Adrenal gland (tissue), 19 donors: ENCODE measurements at places on chromosomes 11 and 22. TPM values are rescaled to one million over a fixed set of nuclear protein-coding genes. Genes with fewer than 3 reads are reported as not detected.

The PTGDR2 gene
- not detected for total RNA-seq

The ARHGAP8 gene
- total RNA-seq = 17.8 TPM

The IGLL1 gene
- not detected for total RNA-seq

The TESMIN gene
- total RNA-seq = 2.2 TPM

The NAGA gene
- 17.5 TPM for total RNA-seq

The SCN3B gene
- 5.0 TPM for total RNA-seq

The ARHGAP20 gene
- total RNA-seq = 4.0 TPM

The ANKRD13D gene
- total RNA-seq = 42.2 TPM

The MYRF gene
- total RNA-seq = 1.1 TPM

The NLRP14 gene
- total RNA-seq = 0.11 TPM

The ACRV1 gene
- total RNA-seq = not detected

The DDX25 gene
- not detected for total RNA-seq

The MS4A3 gene
- not detected for total RNA-seq

The KREMEN1 gene
- total RNA-seq = 21.8 TPM

The SLC25A18 gene
- 1.4 TPM for total RNA-seq

The AKIP1 gene
- total RNA-seq = 52.9 TPM

The TTC17 gene
- total RNA-seq = 126 TPM
